IMR-90 (cell line): ENCODE measurements at places on chromosomes 4 and X. TPM values are rescaled to one million over a fixed set of nuclear protein-coding genes. Genes with fewer than 3 reads are reported as not detected.

Gene HSFX4
- total RNA-seq: not detected in 2 replicates

Gene XAGE3
- total RNA-seq: not detected in 2 replicates

Gene PGAM4
- total RNA-seq: 0.72 TPM in 1 of 2 replicates, not detected in the other

- no peak overlapping the region for H3K4me3 ChIP-seq
- H3K27ac ChIP-seq: no peak overlapping the region
- no peaks in the 10 kb centered on the region for H3K36me3 ChIP-seq
These were observed 855.6 kb downstream of the CCSER1 start for GRCh38 chr4:90982813-90983212.

- H3K27me3 ChIP-seq: no peaks in the 10 kb centered on the region
- H3K36me3 ChIP-seq: peaks cover 4% of the 10 kb centered on the region; the same call in 1 of the 2 replicates
- DNase-seq: no peak
- no peak overlapping the region for H3K4me3 ChIP-seq
- H3K4me1 ChIP-seq: no peaks in the 10 kb centered on the region
These were observed 2.7 kb upstream of the SRPK3 start for GRCh38 chrX:153778181-153778580.

DNA sequence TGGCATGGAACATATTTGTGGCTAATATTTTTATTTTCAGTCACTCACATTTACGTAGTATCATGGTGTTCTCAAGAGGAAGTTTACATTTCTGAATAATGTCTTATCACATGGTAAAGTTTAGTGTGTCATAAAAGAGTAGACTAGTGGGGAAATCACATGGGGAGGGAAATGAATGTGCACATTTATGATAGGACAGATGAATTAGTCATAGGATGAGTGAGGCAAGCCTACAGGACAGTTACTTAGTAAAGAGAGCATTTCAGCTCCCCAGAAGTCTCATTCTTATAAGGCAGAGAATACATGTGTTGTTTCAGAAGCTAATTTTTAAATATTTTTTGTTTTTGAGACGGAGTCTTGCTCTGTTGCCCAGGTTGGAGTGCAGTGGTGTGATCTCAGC, 6.2 kb downstream of the GK start:
- no peak overlapping the region for H3K4me3 ChIP-seq
- H3K27me3 ChIP-seq: no peaks in the 10 kb centered on the region
- DNase-seq: peak; percentile 95
